ENCODE measurements at places on chromosomes 6 and 20.
A peak's percentile ranks its signal among the peaks of the same experiment; 100 is the strongest.

DNA sequence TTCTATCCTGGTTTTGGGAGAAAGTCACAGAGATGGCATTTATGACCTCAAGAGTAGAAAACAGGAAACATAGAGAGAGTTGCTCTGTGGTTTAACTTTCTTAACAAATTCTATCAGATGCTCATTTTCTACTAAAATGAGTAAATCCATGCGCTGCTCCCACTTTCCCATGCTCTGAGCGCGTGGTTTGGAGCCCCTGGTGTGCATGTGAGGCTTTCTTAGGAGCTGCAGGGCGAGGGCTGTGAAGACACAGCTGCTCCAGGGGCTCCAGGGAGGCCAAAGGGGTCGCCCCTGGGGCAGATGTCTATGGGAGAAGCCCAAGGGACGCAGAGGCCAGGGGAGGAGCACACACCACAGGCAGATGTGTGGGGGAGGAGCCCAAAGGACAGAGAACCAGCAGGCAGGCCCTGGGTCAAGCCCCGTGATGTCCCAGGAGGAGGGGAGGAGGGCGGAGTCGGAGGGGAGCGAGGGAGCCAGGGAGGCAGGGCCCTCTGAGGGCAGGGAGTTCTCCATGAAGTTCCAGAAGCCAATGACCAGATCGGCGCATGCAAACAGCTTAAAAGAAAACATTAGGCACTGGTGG, 122.9 kb downstream of the IRF4 start:
- DNase-seq = no peak

GRCh38 chr6:169763308-169763707, 11.9 kb downstream of the ERMARD start:
- no peak for DNase-seq

- no peak for DNase-seq
Measured at GRCh38 chr6:68975064-68975463, 340.0 kb downstream of the ADGRB3 start.

GRCh38 chr6:48744948-48745347, 634.0 kb upstream of the PTCHD4 start:
- DNase-seq = no peak

- no peak for DNase-seq
Measured at GRCh38 chr20:1952737-1953530, 40.9 kb downstream of the PDYN start.

DNA sequence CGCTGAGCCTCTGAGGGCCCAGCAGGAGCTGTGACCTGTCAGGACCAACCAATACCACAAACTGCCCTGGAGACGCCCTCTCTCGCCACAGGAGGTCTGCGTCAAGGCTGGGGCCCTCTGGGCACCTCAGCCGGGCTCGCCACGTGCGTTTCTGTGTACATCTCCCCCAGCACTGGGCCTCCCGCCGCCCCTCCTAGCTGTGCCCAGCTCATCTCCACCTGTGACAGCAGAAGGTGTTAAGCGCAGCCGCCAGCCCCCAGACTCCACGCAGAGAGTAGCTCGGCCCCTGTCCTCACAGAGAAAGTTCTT, 91.4 kb downstream of the TAF4 start:
- DNase-seq = no peak

- DNase-seq = no peak
Measured at GRCh38 chr6:66986940-66987339, 1279.9 kb upstream of the EYS start.

GRCh38 chr6:1670711-1671462, 61.2 kb downstream of the FOXC1 start:
- no peak for DNase-seq

DNA sequence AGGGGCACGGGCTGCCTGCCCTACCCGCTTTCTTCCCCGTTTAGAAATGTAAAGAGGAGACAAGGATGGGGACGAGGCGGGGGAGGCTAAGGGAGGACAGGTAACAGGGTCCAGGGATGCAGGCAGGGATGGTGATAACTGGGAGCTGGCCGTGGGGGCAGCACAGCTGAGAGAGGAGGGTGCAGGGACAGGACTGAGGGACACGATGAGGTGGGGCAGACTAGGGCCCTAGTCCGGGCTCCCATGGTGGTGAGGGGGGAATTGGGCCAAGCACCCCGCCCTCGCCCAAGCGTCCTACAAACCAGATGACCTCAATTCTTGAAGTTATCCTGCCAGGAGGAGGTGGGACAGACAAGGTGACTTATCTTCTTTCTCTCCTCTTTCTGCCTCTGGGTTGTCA, 44.4 kb upstream of the MDFI start:
- DNase-seq = no peak

GRCh38 chr6:15879371-15880261, 216.8 kb upstream of the DTNBP1 start:
- DNase-seq = peak; percentile 37

- no peak for DNase-seq
Measured at GRCh38 chr6:87184762-87185250, 29.4 kb downstream of the ZNF292 start.
